Activated CD4-positive, CD25-positive, alpha-beta regulatory T cell (primary cell): ENCODE measurements at places on chromosomes 12 and 14.

DNA sequence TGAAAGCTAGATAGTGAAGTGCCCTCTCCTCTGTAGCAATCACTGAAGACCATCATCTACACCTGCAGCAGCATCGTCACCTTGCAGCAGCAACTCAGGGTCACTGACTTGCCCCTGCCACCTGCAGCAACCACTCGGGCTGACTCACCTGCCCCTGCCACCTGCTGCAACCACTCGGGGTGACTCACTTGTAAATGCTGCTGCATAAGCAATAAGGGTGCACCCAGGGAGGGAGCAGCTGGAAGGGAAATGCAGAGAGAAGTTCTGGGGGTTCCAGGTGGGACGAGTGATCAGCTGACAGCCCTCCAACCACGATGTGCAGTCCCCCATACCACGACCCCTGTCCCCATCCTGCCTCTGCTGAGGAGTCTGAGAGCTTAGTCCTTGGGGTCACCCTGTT, 357.1 kb upstream of the SFSWAP start:
- no peak for DNase-seq

DNA sequence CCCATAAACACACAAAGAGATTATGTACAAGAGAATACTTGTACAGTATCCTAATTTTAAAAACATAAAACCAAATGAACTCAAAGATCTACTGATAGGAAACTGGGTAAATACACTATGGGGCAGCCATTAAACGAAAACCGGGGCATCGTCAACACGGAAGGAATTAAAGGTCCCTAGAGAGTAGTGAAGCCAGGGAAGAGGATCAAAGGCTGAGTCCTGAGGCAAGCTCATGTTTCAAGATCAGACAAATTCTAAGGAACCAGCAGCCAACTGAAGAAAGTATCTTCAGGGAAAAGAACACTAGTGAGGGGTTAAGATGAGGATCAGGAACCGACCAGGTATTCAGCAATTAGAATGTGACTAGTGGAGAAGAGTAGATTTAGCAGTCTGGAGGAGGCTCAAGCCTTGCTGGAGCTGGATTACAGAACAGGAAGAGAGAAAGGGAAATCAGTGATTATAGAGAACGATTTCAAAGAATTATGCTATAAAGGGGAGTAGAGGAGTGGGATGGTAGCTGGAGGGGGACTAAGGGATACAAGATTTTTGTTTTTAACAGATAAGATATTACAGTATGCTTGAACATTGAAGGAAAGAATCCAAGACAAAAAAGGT, 23.7 kb downstream of the SEL1L start:
- no peak for DNase-seq

- no peak for DNase-seq
Observed at GRCh38 chr12:52682381-52682660, 2.1 kb upstream of the KRT1 start.

DNA sequence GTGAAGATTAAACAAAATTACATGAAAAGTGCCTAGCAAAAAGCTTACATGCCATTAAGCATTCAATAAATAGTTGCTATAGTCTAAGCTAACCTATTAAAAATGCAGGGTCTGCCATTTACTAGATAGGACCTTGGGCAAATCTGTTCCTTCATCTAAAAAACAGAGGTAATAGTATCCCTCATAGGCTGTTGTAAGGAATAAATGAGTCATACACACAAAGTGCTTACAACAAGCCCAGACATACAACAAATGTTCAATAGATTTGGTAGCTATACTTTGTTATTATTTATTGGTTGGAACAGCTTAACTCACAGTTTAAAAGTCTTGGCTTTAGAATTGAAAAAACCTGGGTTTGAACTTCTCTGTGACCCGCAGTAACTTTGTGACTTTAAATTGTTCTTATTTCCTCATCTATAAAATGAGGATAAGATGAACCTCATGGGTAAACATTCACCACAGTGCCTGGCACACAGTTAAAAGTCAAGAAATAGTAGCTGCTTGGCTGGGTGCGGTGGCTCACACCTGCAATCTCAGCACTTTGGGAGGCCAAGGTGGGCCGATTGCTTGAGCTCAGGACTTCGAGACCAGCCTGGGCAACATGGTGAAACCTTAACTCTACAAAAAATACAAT, 24.7 kb downstream of the HEATR5A start:
- no peak for DNase-seq

DNA sequence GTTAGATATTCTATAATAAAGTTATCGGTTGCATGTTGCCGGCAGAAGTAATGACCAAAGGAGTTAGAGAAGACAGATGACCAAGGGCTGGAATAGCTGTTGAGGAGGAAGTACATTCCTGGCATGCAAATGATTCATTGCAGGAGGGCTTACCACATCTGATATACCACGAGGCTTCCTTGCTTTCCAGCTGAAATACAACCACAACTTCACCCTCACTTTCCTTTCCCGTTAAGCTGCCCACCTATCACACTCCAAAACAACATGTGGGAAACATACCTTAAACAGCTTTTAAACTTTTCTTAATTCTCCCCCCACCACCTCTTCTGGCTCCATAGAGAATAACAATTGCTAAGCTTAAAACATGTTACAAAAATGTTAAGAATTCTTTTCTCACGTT, 594.1 kb downstream of the NRXN3 start:
- no peak for DNase-seq

- DNase-seq: no peak
Observed at GRCh38 chr12:88237954-88238353, 95.8 kb downstream of the TMTC3 start.
